Stimulated activated CD8-positive, alpha-beta memory T cell treated with anti-CD3 and anti-CD28 coated beads, Interleukin-2, amount 100 ng/mL, for 1 hour (primary cell): ENCODE measurements at places on chromosomes 13 and 19.

GRCh38 chr19:18650468-18651041, 13.7 kb downstream of the KLHL26 start:
- DNase-seq = no peak

- no peak for DNase-seq
Observed at GRCh38 chr13:20378721-20379120, 146.6 kb upstream of the GJB6 start.

DNA sequence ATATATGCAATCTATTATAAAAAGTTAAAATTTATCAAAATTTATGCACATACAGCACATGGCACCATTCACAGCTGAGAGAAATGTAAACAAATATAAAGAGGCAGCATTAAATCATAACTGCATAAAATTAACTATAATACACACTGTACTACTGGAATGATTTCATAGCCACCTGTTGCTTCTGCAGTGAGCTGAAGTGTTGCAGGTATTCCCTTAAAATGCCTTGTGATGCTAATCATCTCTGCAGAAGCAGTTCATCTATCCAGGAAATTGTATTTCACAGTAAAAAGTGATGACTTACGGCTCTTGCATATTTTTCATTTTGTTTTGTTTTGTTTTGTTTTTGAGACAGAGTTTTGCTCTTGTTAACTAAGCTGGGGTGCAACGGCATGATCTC, 82.1 kb downstream of the STOML3 start:
- DNase-seq = no peak

DNA sequence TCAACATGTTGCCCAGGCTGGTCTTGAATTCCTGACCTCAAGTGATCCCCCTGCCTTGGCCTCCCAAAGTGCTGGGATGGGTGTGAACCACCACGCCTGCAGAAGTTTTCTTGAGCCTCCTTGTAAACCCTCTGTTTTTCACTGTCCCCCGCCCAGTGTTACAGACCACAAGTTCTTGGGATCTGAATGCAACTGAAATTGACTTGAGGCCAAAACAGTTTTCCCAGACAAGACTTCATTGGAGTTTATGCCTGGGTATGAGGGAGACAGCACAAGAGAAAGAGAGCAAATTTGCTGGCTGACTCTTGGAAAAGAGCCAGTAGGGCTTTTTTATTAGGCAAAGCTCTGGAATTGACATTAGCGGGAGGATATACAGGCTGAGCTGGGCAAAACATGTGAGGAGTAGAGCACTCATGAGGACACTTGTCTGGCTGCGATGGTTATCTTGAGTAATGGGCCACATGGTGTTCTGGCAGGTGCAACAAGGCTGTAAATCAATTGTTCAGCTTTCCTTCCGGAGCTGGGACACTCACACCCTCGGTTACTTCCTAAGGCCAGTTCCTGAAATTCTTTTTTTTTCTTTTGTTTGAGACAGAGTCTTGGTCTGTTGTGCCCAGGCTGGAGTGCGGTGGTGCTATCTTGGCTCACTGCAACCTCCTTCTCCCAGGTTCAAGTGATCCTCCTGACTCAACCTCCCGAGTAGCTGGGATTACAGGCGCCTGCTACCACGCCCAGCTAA, 12.7 kb upstream of the HNRNPL start:
- no peak for DNase-seq

DNA sequence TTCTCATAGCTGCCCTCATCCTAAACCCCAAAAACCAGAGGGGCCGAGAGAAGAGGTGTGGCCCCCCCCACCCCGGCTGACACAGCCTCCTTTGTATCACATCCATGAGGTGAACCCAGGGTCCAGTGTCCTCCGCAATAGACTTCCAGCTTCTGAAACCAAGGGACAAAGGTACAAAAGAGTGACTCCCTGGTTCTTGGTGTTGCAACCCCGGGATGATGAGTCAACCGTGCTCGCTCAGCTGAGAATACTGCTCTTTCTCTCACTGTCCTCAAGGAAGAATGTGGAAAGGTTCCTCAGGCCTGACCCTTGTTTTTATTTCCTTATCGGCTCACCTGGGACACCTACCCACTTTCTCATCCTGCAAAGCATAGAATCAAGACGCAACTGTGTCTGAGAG, 5.5 kb downstream of the SLC15A1 start:
- DNase-seq = no peak

DNA sequence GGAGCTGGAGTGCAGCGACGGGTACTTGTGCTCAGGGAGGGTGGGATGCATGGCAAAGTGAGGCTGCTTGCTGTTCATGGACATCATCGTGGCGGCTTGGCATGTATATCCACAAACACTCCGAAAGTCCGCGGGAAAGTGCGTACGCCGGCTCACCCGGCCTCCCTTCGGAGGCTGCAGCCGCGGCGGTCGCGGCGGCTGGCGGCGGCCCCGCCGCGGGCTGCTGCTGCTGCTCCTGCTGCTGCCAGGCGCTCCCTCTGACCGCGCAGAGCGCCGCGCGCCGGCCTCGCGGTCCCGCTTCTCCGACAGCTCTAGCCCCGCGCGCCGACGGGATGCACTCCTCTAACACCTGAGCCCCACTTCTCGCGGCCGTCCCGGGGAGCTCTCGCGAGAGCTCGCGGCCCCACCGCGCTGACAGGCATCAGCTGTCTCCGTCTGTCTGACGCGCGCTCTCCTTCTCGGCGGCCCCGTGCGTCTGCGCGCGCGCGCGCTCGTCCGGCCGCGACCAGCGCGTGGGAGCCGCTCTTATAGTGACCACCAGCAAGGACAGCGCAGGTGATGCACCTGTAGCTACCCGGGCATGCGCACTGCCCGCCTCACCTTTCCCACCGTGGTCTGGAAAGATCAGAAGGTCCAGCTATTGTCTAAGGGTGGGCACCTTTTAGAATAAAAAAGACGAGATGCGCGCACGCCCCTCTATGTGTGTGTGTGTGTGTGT, at the start of gene POU4F1:
TSS of gene POU4F1 (minus strand) at position 313 of the 718 bp plus-strand sequence. CDS start at position 87, 226 bp downstream.
- DNase-seq = no peak

GRCh38 chr19:55398200-55398925, 9.2 kb downstream of the UBE2S start:
- no peak for DNase-seq

- no peak for DNase-seq
Observed at GRCh38 chr19:17450264-17451075, 2.0 kb upstream of the TMEM221 start.

- no peak for DNase-seq
Observed at GRCh38 chr13:29918845-29919244, 68.4 kb upstream of the UBL3 start.

DNA sequence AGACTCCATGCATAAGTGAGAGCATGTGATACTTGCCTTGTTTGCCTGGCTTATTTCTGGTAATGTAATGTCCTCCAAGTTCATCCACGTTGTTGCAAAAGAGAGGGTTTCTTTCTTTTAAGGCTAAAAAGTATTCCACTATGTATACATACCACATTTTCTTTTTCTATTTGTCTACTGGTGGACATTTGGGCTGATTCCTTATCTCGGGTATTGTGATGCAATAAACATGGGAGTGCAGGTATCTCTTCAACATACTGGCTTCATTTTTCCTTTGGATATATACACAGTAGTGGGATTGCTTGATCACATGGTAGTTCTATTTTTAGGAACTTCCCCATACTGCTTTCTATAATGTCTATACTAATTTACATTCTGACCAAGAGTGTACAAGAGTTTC, 49.6 kb upstream of the EBPL start:
- DNase-seq = no peak

- DNase-seq = no peak
Observed at GRCh38 chr13:51467730-51468129, 14.9 kb upstream of the INTS6 start.

DNA sequence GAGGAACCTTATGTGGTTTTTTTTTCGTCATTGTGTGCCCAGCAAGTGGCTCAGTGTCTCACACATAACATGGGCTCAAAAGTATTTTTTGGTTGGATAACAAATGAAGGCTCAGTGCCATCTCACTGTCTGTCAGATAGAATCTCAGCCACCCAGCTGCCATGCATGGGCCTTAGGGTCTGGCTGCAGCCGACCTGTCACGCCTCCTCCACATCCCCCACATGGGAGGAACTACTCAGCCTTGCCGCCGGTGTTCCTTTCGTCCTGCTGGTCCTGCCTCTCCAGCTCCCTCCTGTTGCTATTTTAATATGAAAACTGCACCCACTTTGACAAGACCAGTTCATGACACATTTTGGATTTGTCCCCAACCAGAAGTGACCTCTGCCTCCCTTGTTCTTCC, 121.2 kb downstream of the SHISA2 start:
- DNase-seq = no peak

DNA sequence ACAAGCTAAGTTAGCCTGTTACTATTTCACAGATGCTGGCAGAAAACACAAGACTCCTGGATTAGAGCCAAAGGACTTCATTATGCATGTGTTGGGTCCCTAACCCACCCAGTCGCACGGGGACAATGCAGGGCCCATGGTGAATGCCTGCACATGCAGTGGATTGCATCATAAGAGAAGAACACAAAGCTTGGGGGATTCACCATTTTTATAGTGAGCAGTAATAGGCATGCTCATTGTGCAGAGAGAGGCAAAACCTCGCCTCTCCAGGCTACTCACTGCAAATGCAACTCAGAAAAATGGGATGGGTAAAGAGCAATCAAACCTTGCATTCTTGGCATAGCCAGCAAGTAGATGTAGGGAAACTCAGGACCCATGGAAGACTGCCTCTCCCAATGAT, 115.8 kb downstream of the DIAPH3 start:
- DNase-seq = no peak

- DNase-seq = no peak
Observed at GRCh38 chr19:338421-338820, 6.2 kb downstream of the MIER2 start.

GRCh38 chr13:53191091-53191490, 162.5 kb downstream of the OLFM4 start:
- DNase-seq = no peak

DNA sequence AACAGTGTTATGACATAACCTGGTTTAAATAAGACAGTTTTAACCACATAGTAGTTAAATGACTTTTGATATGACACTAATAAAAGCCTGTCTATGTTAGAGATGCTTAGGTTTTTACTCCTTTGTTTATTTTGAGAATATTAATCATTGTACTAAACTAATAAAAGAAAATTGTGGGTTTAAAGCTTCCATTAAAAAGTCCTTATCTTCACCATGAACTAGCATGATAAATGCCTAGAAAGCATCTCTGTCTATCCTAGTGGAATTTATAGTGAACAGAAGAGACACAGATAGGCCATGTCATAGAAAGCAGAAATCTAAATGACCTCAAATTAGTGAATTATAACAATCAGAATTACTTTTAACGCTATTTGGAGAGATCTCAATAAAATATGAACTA, 255.2 kb downstream of the PCDH9 start:
- DNase-seq = no peak

DNA sequence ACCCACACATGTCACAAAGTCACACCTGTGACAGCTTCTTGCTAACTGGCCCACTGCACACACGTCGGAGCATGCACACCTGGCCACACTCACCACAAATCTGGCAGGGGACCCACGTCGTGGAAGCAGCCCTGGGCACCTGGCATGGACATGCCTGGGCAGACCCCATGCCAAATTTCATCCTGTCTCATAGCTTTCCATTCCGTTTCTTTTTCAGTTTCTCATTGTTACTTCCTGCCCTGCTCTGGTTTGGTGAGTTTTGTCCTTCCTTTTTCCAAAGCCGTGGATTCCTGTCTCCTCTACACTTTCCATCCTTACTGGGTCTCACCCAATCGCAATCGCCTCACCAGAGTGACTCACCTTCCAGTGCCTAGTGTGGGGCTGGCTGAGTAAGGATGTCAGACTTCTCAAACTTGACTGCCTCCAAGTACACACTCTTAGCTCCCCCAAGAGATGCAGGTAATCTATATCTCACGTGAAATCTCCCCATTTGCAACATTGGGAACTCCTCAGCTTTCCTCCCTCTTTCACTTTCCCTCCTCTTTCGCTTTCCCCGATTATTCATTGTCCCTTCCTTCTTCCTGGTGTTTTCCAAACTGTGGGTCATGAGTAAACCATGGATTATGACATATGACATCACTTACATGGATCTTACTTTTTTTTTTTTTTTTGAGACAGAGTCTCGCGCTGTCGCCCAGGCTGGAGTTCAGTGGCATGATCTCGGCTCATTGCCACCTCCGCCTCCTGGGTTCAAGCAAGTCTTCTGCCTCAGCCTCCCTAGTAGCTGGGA, 1.6 kb upstream of the BBC3 start:
- no peak for DNase-seq

DNA sequence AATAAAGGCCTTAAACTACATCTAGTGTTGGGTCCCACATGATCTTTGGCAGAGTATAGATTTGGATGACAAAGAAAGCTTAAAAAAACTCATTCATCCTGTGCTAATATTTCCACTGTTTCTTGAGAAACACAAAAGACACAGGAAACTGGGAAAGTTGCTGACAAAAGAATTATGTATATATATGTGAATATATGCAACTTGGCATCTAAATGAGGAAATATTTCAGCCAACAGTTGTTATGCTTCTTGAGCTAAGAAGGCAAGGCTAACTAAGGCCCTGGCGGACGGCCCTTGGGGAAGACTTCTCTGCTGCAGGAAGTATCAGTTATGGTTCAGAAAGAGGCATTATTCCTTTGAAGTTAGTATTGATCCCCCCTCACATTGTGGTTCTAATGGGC, 491.8 kb downstream of the DIAPH3 start:
- DNase-seq = no peak

GRCh38 chr19:10018263-10018662, 5.0 kb downstream of the RDH8 start:
- no peak for DNase-seq

- no peak for DNase-seq
Observed at GRCh38 chr19:51139299-51140014, 2.6 kb upstream of the SIGLEC7 start.

DNA sequence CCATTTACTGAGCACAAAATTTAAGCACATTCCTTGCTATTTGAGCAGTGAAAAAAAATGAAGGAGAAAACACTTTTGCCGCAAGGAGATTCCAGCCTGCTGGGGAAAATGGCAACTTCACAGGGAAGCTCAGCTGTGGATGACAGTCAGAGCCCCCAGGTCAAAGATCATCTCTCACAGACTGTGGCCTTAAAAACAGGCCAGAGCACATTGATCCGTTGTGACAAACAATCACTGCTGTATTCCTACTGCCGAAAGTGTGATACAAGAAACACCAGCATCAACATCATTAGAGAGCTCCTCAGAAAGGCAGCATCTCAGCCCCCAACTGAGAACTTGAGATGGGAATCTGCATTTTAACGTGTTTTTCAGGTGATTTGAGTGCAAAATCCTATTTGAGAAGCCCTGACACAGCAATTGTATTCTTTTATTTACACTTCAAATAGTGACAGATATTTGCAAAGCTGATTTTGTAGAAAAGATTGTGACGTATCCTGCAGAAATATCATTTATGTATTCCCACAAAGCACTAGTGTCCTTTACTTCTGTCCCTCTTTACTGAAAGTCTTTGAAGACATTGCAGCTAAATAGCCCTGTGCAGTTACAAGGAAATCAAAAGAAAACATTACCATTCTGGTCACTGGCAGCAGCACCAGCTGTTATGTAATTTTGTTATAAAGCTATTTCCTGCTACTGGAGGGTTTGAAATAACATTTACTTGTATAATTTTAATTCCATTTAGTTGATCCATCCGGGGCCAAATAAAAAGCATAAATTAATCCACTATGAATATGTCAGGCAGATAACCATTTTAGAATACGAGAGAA, 652.0 kb downstream of the LIG4 start:
- no peak for DNase-seq
